ENCODE measurements at places on chromosomes 16 and 17.

GRCh38 chr17:64095144-64095882, 34.6 kb downstream of the ERN1 start:
- DNase-seq: no peak

- DNase-seq: no peak
Measured at GRCh38 chr17:64707050-64707591, 45.0 kb upstream of the SMURF2 start.

DNA sequence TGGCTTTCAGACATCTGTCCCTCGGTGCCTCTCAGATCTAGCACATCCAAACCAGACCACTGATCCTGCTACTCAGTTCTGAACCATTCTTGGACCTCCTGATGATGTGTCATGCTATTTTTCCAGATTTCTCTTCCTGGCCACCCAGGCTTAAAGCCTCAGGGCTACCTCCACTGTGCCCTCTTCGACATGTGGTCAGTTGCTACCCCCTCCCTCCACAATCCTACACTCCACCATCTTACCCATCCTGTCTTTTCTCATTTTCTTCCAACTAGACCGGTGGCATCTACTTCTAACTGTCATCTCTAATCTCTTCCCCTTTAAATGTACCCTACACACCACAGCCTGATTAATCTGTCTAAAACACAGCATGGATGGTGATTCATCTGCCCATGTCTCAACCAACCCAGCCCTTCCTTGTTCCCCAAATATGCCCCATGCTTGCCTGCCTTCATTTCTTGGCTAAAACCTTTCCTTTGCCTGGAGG, 478.6 kb downstream of the SLC39A11 start:
- no peak for DNase-seq

DNA sequence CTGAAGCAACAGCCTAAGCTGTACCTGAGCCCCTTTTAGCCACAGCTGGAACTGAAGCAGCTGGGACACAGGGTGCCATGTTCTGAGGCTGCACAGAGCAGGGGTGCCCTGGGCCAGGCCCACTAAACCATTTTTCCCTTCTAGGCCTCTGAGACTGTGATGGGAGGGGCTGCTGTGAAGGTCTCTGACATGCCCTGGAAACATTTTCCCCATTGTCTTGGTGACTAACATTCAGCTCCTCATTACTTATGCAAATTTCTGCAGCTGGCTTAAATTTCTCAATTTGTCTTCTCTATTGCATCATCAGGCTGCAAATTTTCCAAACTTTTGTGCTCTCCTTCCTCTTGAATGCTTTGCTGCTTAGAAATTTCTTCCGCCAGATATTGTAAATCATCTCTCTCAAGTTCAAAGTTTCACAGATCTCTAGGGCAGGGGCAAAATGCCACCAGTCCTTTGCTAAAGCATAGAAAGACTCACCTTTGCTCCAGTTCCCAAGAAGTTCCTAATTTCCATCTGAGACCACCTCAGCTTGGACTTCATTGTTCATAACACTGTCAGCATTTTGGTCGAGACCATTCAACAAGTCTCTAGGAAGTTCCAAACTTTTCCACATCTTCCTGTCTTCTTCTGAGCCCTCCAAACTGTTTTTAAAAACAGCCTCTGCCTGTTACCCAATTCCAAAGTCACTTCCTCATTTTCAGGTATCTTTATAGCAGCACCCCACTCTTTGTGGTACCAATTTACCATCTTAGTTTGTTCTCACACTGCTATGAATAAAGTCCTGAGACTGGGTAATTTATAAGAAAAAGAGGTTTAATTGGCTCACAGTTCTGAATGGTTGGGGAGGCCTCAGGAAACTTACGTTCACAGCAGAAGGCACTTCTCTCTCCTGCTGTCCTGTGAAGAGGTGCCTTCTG, 49.8 kb downstream of the TMEM100 start:
- DNase-seq: no peak

GRCh38 chr17:33888455-33888854, 366.6 kb upstream of the CCL2 start:
- DNase-seq: no peak

DNA sequence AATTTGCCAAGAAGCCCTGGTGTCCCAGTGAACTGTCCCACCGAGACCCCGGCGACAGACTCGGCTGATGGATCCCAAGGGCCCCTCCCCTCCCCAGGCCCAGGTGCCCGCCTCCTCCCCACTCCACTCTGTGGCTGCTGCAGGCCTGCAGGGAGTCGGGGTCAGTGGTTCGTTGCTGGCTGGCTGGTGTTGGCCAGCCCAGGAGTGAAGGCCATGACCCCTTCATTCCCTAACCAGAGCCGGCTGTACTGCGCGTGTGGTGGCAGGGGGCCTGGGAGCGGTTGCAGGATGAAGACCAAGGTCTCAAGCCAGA, 9.2 kb upstream of the TBX2 start:
- no peak for DNase-seq

DNA sequence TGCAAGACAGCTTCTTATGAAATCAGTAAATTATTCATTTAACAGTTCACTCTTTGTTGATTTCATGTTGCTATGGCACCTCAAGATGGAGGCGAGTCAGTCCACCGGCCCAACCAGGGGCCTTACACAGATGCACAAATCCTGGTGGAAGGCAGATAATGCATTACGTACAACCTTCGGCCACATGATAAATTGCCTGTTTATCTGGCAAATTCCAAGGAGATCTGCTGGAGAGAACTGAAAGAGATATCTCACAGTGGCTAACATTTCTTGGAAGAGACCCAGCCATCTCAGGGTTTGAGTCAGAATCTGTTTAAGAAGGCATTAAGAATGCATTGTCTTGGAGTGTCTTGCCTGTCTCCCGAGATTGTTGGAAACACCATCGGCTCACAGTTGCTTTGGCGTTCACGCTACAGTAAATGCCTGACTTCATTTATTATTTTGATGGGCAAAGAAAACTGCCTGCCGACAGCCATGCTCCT, 225.6 kb downstream of the MSI2 start:
- DNase-seq: no peak

GRCh38 chr17:68710035-68710780, 109.0 kb upstream of the FAM20A start:
- DNase-seq: no peak

DNA sequence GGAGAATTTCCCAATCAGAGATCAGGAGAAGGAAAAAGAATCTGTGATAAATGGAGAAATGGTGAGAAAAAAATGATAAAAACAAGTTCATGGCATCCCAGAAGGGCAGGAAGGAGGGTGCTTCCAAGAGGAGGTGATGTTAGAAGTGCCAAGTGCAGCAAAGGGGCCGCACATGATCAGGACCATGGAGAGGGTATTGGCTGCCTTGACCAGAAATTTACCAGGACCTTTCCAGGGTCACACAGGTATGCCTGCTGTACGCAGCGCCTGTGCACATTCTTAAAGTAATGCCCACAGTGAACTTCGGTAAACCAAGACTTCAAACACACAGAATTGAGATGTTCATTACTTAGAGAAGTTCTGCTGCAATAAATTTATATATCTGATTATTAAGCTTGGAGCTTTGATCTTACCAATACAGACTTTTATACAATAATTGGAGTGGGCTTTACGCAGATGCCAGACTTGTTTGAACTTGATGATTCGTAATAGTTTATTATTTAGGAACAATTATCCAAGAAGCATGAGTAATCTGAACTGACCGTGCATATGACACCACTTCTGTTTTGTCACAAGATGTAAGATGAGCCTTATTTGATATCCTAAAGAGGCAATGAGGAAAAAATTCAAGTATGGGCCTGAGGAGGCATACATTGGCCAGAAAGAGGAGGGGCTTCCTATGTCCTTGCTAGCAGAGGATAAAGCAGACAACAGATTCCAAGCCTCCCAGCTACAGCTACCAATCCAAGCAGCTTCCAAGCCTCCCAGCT, 2.2 kb upstream of the KRT33A start:
- DNase-seq: no peak

DNA sequence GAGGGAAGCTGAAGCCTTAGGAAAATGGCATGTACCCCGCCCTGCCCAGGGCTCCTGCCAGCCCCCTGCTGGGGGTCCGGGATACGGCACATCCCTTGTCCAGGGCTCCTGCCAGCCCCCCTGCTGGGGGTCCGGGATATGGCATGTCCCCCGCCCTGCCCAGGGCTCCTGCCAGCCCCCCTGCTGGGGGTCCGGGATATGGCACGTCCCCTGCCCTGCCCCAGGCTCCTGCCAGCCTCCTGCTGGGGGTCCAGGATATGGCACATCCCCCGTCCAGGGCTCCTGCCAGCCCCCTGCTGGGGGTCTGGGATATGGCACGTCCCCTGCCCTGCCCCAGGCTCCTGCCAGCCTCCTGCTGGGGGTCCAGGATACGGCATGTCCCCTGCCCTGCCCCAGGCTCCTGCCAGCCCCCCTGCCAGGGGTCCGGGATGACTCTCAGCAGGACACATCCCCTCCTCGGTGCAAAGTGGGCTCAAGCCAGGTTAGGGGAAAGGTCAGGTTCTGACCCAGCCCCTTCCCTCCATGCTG, 43.2 kb downstream of the RPH3AL start:
- no peak for DNase-seq

GRCh38 chr17:75181608-75182318, 996 bp downstream of the SUMO2 start:
- peak; percentile 36 for DNase-seq

- no peak for DNase-seq
Measured at GRCh38 chr17:1087381-1088241, 90.7 kb downstream of the TIMM22 start.

- DNase-seq: no peak
Measured at GRCh38 chr16:73161977-73162376, 114.0 kb upstream of the ZFHX3 start.

DNA sequence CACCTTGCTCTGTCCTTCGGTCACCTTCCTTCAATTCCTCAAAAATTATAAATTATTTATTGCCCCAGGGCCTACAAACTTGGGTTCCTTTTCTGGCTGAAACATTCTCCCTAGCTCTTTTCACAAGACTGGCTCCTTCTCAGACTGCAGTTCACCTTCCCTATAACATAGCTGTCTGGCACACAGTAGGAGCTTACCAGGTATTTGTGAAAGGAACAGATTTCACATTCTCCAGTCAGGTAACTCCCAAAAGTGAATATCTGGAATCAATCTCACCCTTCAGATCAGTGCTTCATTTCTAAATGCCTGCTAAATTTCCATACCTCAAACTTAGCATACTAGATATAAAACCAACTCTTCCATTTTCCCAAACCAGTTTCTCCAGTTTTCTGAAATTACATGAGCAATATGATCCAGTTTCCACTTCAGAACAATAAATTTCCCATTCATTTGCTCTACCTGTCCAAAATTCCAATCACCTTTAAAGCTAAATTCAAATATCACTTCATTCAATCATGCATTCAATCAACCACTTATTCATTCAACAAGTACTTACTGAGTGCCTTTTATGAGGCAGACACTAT, 6.1 kb downstream of the RFFL start:
- no peak for DNase-seq

- no peak for DNase-seq
Measured at GRCh38 chr17:48571826-48572417, 6.2 kb downstream of the HOXB4 start.

DNA sequence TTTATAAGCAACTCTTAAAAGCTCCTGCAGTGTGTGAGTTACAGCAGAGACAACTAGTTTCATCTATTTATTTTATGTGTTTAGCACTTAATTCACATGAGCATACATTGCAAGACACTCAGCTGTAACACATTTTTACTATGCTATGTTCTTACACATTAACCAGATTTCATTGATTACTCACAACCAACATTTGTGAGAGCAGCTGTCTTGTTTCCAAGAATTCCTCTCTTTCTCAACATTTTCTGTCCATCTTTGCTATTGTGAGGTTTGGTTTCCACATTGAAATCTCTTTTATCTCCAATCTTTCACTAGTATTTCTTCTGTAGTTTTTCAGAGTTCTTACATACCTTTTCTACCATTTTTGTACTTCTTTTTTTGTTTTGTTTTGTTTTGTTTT, 51.2 kb downstream of the COPRS start:
- no peak for DNase-seq

GRCh38 chr16:11312718-11313492, 31.8 kb upstream of the PRM1 start:
- DNase-seq: no peak

- DNase-seq: no peak
Measured at GRCh38 chr17:74757931-74758847, 9.8 kb downstream of the NHERF1 start.

DNA sequence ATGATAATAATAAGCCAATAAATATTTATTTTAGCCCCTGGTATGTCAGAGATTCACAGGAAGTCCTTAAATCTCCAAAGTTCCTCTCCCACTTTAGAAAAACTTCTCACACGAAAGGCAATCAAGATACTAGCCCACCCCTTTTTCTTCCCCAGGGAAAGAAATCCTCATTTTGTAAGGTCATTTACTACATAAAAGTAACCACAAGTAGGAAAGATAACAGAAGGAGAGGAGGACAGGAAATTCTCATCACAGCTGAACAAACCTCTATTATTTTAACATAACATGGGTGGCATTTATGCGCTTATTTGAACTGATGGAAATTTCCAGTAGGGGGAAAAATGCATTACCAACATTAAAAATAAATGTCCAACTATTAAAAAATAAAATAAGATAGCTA, 3.4 kb downstream of the FAM222B start:
- no peak for DNase-seq

- no peak for DNase-seq
Measured at GRCh38 chr17:68782789-68783188, 172.4 kb downstream of the ABCA8 start.

DNA sequence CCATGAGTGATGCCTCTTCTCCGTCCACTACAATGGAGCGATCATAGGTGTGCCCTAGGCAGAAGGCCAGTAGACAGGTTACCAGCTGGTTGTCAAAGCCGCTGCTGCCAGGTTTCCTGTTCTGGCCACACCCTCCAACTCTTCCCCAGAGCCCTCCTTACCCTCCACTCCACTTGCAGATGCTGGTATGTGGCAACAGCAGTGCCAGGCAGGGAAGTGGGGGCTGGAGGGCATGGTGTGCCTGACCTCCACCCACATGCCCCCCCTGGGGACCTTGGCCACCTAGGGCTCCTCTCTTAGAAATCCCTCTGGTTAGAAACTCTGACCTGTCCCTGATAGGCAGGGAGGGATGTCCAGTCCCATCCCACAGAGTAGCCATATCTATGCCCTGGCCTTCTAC, 1.5 kb downstream of the RRAD start:
- DNase-seq: no peak

GRCh38 chr16:30087181-30087898, 4.4 kb downstream of the TBX6 start:
- DNase-seq: no peak

DNA sequence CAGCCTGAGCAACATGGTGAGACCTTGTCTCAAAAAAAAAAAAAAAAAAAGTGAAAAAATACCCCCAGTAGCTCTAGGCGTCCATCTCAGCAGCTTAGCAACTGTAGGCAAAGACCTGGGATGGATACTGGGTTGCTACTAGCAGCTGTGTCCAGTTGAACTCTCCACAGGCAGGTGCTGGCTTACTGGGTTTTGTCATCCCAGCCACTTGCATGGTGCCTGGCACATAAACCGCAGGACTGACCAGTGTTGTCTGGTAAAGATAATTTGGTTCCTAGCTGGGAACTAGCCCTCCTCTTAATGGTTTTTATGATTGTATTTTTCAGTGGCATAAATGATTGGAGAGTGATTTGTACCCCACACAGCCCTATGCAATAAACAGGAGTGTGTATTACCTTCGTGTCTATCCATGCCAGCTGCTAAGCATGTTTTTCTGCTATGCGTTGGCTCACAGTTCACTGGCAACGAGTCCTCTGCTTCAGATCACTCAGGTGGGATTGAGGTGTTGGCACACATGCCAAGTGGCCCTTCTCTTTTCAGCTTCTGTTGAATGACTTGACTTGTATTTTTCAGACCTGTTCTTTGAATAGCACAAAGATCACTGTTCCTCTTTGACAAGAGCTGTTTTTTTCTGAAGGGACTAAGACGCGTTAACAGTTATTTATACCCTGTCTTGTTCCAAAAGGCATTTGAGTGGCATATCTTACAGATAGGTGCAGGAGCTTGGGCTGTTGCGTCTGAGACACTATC, 352.9 kb downstream of the SNX29 start:
- DNase-seq: no peak

Measured in naive thymus-derived CD8-positive, alpha-beta T cell (primary cell).